Naive B cell (primary cell): ENCODE measurements at places on chromosomes 3 and 15. TPM values are rescaled to one million over a fixed set of nuclear protein-coding genes. Genes with fewer than 3 reads are reported as not detected.

LRRN1 gene
- not detected for polyA plus RNA-seq

SPATA12 gene
- polyA plus RNA-seq = not detected

CACNA1D gene
- polyA plus RNA-seq = not detected

EXD1 gene
- polyA plus RNA-seq = not detected

EPHB1 gene
- not detected for polyA plus RNA-seq

ADAMTSL3 gene
- not detected for polyA plus RNA-seq
